ENCODE measurements at places on chromosomes 6 and 20. TPM values are rescaled to one million over a fixed set of nuclear protein-coding genes. Genes with fewer than 3 reads are reported as not detected.

Gene VWA7
- polyA plus RNA-seq: 0.88 TPM

Gene ARG1
- 0.56 TPM for polyA plus RNA-seq

Gene KHDC1L
- 0.35 TPM for polyA plus RNA-seq

Gene GNMT
- polyA plus RNA-seq: 0.16 TPM

Gene SLC44A4
- 0.24 TPM for polyA plus RNA-seq

All from muscle of back (tissue), 13 donors.